Body of pancreas (tissue), 4 donors: ENCODE measurements at places on chromosomes 7 and 10. TPM values are rescaled to one million over a fixed set of nuclear protein-coding genes. Genes with fewer than 3 reads are reported as not detected.

The CASTOR2 gene
- total RNA-seq, result 14.0 TPM

The FLNC gene
- 1.8 TPM for total RNA-seq

The EBLN1 gene
- not detected for total RNA-seq

The PLXNA4 gene
- total RNA-seq, result 2.1 TPM

The OR2A5 gene
- not detected for total RNA-seq

The DHTKD1 gene
- total RNA-seq, result 20.8 TPM

The CHAT gene
- total RNA-seq, result 0.26 TPM

The NUDT13 gene
- total RNA-seq, result 2.3 TPM

The DEPP1 gene
- total RNA-seq, result 230 TPM

The SPDYE17 gene
- total RNA-seq, result not detected

The RBP3 gene
- total RNA-seq, result not detected

The GCK gene
- 2.1 TPM for total RNA-seq

The CAMK2G gene
- 14.8 TPM for total RNA-seq

The SEMA3C gene
- total RNA-seq, result 3.4 TPM

The DIP2C gene
- total RNA-seq, result 9.6 TPM

The PLEKHS1 gene
- 6.2 TPM for total RNA-seq
